Esophagus squamous epithelium (tissue), 5 donors: ENCODE measurements at places on chromosomes 7 and 10.

DNA sequence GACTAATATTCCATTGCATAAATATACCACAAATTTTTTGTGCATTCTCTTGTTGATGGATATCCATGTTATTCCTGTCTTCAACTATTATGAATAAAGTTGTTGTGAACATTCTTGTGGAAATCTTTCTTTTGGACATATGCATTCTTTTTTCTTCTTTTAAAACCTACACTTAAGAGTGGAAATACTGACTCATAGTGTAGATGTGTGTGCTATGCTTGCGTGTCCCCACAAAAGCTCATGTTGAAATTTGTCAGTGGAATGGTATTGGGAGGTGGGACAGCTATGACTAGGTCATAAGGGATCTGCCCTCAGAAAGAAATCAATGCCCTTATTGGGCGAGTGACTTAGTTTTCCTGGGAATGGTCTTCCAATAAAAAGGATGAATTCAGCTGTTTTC, 203.6 kb upstream of the PRSS58 start:
- DNase-seq: no peak

DNA sequence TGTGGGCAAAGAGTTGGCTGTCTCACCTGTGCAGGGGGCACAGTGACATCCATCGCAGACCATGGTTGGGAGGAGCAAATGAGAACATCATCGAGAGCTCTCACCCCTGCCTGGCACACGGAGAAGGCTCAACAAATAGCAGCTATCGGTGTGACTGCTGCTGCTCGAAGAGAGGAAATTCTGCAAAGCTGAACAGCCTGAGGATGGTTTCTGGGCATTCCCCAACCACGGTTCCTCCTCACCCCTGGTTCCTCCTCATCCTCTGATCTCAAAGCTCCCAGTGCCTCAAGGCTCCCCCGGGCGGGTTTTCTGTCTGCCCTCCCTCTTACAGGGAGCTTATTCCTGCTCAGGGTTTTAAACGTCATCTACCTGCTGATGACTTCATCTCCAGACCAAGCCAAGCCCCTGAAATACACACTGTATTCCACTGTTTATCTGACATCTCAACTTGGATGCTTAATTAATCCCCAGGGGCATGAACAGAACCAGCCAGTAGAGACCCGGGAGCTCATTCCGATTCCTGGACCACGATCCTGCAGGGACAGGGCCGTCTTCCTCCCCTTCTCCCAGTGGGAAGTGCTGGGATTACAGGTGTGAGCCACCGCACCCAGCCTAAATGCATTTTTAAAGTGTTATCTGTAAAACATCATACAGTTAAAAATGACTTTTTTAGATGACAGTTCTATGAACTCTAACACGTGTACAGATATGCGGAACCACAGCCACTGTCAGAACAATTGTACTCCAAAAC, 19.5 kb upstream of the NOM1 start:
- DNase-seq: no peak

DNA sequence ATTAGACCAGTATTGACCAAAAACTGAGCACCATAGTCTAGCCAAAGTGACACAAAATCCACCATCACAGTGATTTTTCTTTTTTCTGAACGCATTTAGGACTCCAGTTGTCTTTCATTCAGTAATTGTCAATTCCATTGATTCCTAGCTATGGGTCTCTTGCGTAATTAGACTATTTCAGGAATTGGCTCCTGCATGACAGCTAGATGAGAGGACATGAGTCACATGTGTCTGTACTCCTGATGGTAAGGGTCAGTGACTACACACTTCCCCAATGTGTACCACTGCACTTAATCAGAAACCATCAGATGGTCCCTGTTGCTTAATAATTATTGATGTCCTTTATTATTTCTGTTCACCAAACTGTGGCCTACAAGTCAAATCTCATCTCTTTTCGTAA, 469.5 kb downstream of the POM121L12 start:
- no peak for DNase-seq

GRCh38 chr7:8597565-8597964, 164.2 kb downstream of the NXPH1 start:
- no peak for DNase-seq

GRCh38 chr10:124291001-124291701, 127.6 kb downstream of the OAT start:
- no peak for DNase-seq

DNA sequence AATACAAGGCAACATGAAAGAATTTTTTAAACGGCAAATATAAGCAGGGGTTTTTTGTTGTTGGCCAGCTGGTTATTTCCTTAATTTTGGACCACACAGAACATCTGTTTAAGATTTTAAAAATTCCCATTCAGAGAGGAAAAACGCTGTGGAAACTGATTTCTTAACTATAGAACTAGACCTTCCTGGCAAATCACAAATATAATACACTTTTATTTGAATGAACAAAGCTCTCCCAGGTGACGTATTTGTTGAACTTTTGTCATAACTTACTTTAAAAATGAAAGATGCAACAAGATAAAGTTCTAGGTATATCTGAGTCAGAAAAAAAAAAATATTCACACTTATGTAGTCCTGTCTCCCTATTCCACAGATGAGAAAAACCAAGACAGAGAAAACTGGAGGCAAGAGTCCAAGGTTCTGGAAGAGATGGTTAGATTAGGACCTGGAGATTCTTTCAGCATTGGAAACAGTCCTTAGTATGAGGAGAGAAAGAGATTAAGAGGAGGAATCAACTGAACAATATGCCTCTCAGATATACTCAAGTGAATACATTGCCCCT, 269.1 kb downstream of the NEBL start:
- DNase-seq: no peak

DNA sequence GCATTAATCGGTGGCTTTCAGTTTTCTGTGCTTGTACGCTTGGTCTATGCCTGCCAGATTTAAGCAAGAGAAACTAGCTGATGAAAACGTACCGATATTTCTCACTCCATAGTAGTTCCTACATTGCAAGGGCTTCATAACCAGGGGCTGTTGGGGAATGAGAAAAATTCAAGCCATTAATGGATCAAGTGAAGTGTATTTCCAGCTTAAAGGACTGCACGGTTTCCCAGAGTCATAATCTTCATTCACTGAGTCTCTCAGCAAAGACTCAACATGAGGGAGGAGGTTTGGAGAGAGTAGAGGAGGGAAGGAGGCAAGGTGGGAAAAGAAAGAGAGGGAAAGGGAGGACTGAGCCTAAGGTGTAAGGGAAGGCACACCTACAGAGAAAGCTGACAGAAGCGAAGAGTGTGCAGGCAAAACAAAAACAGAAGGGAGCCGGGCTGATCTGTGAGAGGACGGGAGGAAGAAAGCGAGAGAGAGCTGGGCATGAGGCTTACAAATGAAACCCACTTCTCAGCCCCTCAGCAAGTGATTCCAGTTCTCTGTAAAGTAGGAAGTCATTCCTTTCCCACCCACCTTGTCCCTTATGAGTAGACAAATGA, 625 bp downstream of the GIMAP2 start:
- DNase-seq: no peak

- no peak for DNase-seq
Observed at GRCh38 chr7:149474309-149475120, 13.7 kb upstream of the ZNF777 start.

GRCh38 chr7:16202303-16202702, 219.0 kb downstream of the CRPPA start:
- no peak for DNase-seq

DNA sequence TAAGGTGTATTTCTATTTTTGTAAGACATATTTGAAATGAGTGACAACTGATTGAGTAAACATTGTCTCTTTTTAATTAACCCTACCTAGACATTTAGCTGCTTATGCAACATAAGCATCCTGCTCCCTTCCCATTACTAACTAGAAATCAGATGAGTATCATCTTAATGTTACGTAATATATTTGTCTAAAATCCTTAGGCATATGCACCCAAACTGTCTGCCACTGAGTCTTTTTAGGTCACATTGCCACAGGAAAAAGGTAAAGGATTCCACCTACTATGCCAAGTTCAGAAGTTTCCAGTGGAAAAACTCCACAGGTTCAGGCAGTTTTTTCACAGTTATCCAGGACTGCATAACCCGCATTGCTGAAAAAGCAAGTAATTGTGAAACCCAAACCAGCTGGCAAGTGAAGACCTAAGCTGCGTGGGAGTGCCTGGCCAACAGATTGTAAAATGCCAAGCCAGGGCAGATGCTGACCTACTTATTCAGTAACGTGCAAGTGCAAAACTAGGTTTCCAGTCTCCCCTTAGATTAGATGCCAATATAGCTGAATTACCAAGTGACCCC, 983.7 kb downstream of the GATA3 start:
- DNase-seq: no peak

GRCh38 chr10:97411406-97411805, 10.3 kb upstream of the RRP12 start:
- no peak for DNase-seq

DNA sequence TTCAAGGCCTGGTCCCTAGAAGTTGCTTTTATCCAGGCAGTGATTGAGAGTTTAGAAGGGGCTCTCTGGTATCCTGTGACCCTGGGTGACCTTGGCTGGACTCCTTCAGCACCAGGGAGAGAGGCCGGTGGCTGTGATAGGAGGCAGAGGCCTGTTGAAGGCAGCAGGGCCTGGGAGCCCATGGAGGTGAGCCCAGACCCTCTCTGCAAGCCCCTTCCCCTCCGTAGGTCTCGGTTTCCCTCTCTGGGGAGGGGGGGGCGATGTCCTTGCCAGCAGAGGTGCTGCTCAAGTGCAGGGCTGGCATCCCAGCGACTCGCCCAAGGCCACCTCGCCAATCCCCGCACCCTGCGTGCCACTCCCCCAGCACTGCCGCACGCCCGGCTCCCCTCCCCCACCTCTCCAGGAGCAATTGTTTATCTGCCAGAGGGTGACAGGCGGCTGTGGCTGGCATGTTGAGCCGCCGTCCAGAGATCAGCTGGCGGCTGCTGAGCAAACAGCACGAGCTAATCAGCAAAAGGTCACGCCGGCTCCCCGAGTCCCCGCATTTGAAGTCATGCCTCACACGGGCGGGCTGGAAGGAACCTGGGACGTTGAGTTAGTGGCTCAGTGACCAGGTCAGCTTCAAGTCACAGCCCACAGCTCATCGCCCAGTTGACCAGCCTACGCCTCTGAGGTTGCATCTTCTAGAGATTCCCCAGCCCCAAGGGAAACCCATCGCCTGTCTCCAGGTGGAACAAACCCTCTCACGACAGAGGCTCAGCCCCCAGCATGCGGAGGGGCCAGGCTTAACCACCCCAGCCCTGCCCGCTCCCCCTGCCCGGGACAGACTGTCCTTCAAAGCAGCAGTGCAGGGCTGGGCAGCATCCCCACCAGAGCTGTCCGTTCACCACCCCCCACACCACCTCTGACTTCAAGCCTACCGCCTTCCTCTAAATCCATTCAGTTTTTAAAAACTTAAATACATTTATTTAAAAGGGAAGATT, 43.7 kb downstream of the ELFN1 start:
- no peak for DNase-seq

DNA sequence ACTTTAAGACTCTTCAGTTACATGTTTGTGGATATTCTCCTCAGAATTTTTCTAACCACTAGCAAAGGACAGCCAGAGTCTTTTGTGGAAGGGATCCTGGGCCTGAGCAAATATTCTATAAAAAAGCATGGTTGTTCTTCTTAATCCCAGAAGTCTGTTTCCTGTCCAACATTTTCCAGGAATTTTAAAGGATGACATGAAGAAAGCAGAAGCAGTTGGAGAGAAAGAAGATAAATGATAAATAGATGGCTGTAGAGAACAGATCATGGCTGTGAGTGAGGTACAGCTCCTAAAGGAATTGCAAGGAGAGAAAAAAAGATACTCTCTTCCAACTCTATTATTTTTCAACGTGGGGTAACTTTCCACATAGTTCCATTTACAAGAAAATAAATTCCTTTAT, 91.8 kb upstream of the STEAP4 start:
- DNase-seq: no peak

DNA sequence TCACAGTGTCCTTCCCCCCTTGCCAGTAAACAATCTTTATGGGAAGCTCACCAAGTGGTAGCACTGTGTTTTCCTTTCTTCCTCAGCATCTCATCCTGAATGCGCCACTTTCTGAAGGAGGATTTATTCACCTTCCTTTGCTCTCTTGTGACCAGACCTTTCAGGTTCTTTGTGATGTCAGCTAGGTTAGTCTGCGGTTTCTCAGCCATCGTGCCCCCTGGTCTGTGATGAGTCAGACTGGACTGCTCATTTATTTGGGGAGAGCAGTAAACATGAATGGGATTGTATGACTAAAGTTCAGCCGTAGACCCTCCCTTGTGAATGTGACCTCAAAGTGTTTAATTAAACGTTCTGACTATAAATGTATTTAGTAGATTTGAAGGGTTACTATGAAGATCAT, 235.1 kb upstream of the CELF2 start:
- no peak for DNase-seq

- DNase-seq: no peak
Observed at GRCh38 chr10:103111031-103111917, 81.8 kb downstream of the NT5C2 start.

DNA sequence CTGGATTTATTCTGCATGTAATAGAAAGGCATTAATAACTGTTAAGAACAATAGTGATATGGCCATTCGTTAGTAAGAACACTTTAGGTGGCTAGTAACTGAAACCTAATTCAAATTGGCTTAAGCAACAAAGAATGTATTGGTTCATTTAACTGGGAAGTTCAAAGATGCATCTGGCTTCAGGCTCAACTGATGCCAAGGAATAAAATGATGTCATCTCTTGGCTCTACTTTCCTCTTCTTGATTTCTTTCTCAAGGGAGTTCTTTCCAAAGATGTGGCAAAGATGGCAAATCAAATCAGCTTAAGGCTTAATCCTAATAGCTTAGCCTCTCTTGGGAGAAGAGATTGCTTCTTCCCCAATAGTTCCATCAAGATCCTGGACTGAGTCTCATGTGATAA, 51.6 kb downstream of the PIK3CG start:
- no peak for DNase-seq

DNA sequence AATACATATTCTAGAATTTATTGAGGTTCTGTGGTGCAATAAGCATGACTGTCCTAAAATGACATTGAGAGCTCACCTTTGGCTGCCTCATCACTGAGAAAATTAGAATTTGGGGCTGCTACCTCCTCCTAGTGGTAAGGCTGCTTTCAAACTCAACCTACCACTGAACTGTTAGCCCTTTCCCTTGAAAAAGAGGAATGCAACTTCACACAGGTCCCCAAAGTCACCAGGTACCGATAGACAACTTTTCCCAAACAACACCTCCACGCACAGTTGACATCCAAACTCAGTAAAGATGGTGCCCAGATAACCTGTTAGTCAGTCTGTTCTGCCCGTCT, 75.9 kb upstream of the SCIN start:
- DNase-seq: no peak
